Erythroblast (primary cell): ENCODE measurements at places on chromosomes 16 and 17.

DNA sequence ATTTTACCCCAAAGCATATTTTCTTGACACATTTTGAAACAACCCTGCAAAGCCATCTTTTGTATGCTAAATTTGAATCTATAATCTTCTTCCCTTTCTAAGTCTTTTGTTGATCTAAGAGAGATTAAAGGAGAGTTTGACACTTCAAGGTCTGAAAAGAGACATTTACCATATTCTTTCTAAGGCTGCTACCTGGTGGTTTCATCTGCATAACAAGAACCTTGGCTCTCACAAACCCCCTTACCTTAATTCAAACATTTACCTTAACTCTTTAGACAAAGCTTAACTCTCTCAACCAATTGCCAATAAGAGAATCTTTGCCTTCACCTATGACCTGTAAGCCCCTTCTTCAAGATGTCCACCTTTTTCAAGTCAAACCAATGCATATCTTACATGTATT lies 1143.6 kb downstream of the CDH11 start:
- no peak for DNase-seq

DNA sequence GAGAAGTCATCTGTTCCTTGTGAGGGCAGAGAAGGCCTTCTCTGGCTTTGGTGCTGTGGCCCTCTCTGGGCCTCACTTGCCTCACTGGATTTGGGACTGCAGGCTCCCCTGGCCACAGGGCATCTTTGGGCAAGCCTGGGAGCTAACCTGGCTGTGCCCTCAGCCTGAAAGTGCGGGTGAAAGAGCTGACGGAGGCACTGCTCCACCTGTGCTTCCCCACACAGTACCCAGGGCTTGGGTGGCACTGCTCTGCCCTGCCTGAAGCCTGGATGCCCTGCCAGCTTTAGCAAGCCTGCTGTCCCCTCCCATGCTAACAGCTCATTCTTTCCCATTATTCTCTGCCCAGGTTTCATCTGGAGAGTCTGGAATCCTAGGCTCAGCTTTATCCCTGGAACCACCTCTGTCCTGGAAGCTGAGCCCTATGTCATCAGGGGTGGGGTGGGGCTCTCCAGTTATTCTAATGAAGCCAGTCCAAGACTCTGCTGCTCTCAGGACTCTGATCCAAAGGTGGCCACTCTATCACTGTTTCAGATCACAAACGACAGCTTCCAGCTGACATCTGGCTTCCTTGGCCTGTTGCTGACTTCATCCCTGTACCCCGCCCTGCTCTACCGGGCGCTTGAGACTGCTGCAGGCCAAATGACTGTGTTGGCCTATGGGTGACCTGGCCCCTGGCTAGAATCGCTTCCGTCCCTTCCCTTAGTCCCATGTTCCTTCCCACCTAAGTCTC lies 29.3 kb downstream of the HIC1 start:
- DNase-seq: no peak

DNA sequence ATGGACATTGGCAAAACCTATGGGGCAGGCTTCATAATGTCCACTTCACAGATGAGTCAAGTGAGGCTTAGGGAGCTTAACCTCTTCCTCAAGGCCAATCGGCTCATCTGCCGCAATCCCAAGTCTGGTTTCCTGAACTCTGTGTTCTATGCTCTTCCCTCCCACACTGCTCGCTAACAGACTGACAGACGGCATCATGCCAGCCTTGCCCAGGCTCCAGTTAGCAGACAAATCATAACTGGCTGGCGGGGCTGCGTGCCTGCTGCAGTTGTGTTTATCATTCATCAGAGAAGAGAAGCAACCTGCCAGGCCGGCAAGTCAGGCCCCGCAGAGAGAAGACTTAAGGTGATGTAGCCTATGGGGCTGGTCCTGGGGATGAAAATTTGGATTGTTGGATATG lies 216.2 kb upstream of the ASIC2 start:
- DNase-seq: no peak

DNA sequence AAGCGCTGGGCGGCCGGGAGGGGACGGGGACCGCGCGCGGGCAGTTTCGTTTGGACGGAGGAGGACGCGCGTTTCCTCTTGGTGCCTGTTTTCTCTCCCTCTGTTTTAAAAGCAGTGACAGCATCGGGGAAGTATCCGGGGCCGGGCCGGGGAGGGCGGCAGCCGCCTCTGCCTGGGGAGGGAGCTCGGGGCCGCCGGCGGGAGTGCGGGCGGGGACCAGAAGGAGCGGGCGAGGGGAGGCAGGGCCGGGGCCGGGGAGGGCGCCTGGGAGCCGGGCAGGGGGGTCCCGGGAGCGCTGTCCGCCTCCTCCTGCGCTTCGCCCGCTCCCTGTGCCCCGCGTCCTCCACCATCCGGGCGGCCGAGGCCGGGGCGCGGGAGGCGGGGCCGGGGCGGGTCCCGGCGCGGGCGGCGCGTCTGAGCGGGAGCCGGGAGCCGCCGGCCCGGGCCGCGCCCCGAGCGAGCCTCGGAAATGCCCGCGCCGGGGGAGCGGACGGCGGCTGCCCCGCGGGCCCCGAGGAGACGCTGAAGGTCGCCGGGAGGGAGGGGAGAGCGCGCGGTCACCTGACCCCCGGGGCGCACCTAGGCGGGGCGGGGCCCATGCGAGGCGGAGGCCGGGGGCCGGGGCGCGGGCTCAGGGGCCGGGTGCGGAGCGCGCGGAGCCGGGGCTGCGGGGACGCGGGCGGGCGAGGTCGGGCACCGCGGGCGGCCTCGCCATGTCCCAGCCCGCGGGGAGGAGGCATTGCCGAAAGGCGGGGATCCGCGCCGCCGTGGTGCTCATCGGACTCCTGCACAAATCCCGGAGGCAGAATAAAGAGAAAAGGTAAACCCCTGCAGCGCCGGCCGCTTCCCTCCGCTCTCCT lies 57.3 kb downstream of the RAP1GAP2 start:
- no peak for DNase-seq
